SK-N-SH (cell line): ENCODE measurements at places on chromosomes 5 and 9. TPM values are rescaled to one million over a fixed set of nuclear protein-coding genes. Genes with fewer than 3 reads are reported as not detected.

The CDX1 gene
- 0.23 and 0.26 TPM in 2 replicates for polyA plus RNA-seq

The CDC42SE2 gene
- polyA plus RNA-seq, result 8.6 and 11.4 TPM in 2 replicates

The ADAM19 gene
- 43.1 and 46.9 TPM in 2 replicates for polyA plus RNA-seq

The GALT gene
- polyA plus RNA-seq, result 45.9 and 49.1 TPM in 2 replicates

The NR2F1 gene
- 40.0 and 47.1 TPM in 2 replicates for polyA plus RNA-seq

The COL5A1 gene
- 26.4 and 73.8 TPM in 2 replicates for polyA plus RNA-seq

The LRRC19 gene
- not detected in 2 replicates for polyA plus RNA-seq

The RETREG1 gene
- polyA plus RNA-seq, result 0.43 and 0.89 TPM in 2 replicates

The KLF9 gene
- 5.8 and 6.9 TPM in 2 replicates for polyA plus RNA-seq

The FOXD4L6 gene
- 0.05 TPM in 1 of 2 replicates, not detected in the other for polyA plus RNA-seq

The LCN2 gene
- polyA plus RNA-seq, result not detected in 2 replicates

The OTP gene
- polyA plus RNA-seq, result not detected in 2 replicates

The DDX41 gene
- polyA plus RNA-seq, result 158 and 176 TPM in 2 replicates

The KCNV2 gene
- not detected in 2 replicates for polyA plus RNA-seq

The MAN2A1 gene
- 19.7 and 24.2 TPM in 2 replicates for polyA plus RNA-seq

The SGCD gene
- polyA plus RNA-seq, result 0.87 and 0.94 TPM in 2 replicates

The GABRA1 gene
- not detected in 2 replicates for polyA plus RNA-seq

The OR1Q1 gene
- 0.10 and 0.29 TPM in 2 replicates for polyA plus RNA-seq

The HAPLN1 gene
- polyA plus RNA-seq, result 0.30 and 0.39 TPM in 2 replicates

The LSM11 gene
- polyA plus RNA-seq, result 0.95 and 1.3 TPM in 2 replicates

The C5orf24 gene
- 21.8 and 34.3 TPM in 2 replicates for polyA plus RNA-seq

The NUTM2F gene
- not detected in 2 replicates for polyA plus RNA-seq

The ADAMTS13 gene
- 10.6 and 12.3 TPM in 2 replicates for polyA plus RNA-seq

The GTF3C5 gene
- polyA plus RNA-seq, result 57.3 and 59.1 TPM in 2 replicates

The SLC34A1 gene
- 0.03 TPM in 1 of 2 replicates, not detected in the other for polyA plus RNA-seq

The FBP2 gene
- not detected in 2 replicates for polyA plus RNA-seq

The CTNND2 gene
- not detected in 2 replicates for polyA plus RNA-seq

The TPPP gene
- polyA plus RNA-seq, result 0.05 and 0.10 TPM in 2 replicates
